ENCODE measurements at places on chromosomes 13 and 19. TPM values are rescaled to one million over a fixed set of nuclear protein-coding genes. Genes with fewer than 3 reads are reported as not detected.

The DACT3 gene
- total RNA-seq: 2.5 TPM

DNA sequence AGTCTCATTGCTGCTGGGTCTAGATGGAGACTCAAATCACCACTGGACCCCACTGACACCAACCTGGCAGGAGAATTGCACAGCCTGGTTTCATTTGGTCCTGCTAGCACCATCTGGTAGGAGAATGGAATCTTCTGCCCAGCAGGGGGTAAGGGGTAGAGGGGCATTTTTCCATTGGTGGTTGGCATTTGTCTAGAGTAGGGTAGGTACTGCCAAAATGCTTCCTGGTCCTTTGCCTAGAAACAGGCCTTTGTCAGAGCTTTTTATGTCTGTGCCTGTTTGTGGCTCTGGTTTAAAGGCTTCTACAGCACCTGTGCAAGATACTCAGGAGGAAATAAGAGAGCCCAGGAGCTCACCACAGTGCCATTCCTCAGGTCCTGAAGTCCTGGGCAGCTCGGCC is 121.3 kb downstream of the KCTD12 start:
- no peak for DNase-seq

DNA sequence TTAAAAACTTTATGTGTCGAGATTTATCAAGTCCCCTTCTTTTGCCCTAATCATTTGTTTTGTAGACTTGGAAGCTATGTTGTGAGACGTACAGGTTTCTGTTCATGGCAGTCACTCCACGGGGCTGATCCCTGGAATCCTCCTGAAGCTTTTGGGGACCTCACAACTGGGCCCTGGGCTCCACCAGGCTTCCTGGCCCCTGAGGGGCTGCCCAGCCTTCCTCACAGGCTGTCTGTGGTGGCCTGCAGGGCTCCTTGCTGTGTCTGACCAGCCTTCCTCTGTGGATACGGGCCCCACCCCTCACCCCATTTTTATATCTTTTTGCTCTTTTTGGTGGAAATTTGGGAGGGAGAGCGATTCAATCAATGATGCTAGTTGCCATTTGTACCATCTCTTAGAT is 38.1 kb downstream of the CHST8 start:
- DNase-seq: no peak

DNA sequence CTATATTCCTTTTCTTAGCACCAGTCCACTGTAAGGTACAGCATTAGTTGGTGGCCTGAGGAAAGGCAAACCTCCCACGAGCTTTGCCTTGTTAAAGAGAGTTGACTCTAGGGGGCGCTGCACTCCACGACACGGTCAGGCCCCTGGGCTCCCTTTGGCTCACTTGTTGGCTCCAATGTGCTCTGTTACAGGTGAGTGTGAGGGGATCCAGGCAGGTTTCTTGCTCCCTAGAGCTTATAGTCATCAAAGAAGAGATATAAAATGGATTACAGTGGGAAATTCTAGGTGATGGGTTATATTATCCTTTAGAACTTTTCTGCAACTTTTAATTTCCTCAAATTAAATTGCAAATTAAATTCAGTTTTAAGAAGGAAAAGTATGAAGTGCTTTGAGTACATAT is 3.7 kb downstream of the WDR87 start:
- DNase-seq: peak; percentile 83

Measured in CD8-positive, alpha-beta memory T cell (primary cell).